ENCODE measurements at places on chromosomes 4 and X.

DNA sequence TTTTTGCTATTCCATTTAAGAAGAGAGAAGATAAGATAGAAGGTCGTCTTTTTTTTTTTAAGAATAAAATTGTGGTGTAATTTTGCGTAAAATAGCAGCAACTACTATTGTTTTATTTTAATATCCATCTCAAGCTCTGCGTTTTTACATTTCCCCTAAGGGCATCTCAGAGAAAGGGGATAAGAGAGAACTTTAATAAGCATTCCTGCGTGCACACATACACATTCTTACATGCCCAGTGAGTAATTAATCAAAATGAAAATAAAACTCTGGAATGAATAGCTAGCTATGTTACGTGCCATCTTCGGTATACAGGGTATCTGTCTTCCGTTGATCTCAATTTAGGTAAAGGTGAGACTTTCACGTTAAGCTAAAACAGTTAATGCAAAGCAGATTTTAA is 200.3 kb upstream of the TENM3 start:
- no peak for DNase-seq

DNA sequence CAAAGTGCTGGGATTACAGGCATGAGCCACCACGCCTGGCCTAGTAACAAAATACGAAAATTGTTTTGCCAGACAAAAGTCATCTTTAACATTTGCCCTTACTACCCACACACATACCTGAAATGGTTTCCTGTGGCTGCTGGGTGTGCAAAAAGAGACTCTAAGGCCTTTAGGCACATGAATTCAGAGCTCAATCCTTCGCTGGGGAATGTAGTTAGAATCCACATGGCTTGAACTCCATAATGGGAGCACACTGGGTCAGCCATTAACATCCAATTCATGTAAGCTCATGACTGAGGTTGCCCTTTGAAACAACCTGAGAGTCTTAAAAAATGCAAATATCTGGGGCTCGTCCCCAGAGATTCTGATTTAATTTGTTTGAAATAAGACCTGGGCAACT is 87.8 kb downstream of the HPGD start:
- no peak for DNase-seq

- no peak for DNase-seq
Measured at GRCh38 chrX:42615161-42615563, 162.8 kb downstream of the PPP1R2C start.

- no peak for DNase-seq
Measured at GRCh38 chrX:9835585-9836210, 49.5 kb downstream of the SHROOM2 start.

- no peak for DNase-seq
Measured at GRCh38 chr4:73713650-73714049, 26.7 kb upstream of the CXCL8 start.

DNA sequence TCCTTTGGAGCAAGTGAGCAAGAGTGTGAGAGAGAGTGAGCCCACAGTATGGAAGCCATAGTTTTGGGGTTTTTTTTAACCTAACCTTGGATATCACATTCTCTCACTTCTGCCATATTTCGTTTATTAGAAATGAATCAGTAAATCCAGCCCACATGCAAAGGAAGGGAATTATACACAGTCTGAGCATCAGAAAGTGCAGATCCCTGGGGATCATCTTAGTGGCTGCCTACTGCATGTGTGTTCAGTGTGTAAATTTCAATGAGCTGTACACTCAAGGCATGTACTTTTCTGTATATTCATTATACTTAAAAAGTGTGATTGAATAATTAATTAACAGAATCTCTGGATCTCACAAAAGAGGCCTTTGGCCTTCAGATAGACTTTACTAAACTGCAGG is 133.8 kb upstream of the PRPS2 start:
- no peak for DNase-seq

GRCh38 chrX:37825215-37825842 is 22.0 kb downstream of the DYNLT3 start:
- peak; percentile 13 for DNase-seq

DNA sequence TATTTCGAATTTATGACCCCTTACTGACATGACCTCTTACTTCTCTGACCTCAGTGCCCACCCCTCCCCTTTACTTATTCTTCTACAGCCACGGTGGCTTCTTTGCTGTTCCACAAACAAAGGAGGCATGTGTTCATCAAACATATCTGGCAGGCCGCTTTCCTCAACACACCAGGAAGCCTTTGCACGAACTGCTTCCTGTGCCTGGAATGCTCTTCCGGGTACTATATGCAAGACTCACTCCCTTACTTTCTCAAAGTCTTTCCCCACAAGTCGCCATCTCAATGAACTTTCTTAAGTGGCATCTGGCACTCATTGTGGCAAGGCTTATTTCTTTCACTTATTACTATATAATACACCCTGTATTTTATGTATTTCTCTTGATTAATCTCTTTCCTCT is 351.5 kb upstream of the DDX53 start:
- no peak for DNase-seq

DNA sequence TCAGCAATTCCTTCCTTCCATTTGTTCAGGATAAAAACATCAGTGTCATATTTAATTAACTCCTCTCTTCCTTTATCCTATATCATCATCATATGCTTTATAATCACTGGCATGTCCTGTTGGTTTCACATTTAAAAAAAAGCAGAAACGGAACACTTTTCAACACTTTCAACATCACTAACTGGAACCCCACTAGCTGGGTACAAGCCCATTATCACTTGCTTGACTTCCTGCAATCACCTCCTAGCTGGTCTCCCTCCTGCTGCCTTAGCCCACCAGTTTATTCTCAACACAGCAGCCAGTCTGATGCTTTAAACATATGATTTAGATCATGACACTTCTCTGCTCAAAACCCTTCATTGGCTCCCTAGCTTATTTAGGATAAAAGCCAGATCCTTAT is 116.4 kb upstream of the LSM6 start:
- DNase-seq: no peak

- no peak for DNase-seq
Measured at GRCh38 chr4:98181809-98182208, 38.5 kb upstream of the STPG2 start.

DNA sequence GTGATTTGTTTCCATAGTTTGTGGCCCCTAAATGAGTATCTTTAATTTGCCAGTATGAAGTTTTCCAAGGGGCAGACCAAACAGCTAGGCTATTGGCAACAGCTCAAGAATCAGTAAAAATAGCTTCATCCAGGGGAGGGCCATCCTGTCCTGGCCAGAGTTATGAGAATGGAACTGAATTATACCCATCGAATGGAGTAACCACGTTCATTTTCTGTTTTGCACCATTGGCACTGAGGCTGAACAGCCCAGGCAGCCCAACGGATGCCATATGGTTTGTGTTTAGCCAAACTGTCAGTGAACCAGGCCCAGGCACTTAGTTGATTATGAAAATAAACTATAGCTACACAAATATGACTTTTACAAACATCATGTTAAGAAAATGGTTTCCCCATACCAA is 17.7 kb upstream of the ASB5 start:
- no peak for DNase-seq

- no peak for DNase-seq
Measured at GRCh38 chr4:78684325-78685079, 91.6 kb upstream of the BMP2K start.

DNA sequence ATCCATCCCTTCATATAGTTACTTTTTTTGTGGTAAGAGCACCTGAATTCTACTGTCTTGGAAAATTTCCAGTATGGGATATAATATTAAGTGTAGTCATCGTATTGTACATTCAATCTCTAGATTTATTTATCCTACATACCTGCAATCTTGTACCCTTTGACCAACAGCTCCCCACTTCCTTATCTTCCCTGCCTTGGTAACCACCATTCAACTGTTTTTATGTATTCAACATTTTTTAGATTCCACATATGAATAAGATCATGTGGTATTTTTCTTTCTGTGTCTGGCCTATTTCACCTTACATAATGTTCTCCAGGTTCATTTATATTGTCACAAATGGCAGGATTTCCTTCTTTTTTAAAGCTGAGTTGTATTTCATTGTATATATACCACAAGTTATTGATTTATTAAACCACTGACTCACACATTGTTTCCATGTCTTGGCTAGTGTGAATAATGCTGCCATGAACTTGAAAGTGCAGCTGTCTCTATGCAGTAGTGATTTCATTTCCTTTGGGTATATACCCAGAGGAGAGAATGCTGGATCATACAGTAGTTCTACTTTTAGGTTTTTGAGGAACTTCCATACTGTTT is 572.5 kb downstream of the MAGEB5 start:
- DNase-seq: no peak

GRCh38 chrX:88865634-88866033 is 118.6 kb downstream of the CPXCR1 start:
- DNase-seq: no peak

- DNase-seq: no peak
Measured at GRCh38 chr4:111814961-111815360, 330.3 kb upstream of the FAM241A start.

DNA sequence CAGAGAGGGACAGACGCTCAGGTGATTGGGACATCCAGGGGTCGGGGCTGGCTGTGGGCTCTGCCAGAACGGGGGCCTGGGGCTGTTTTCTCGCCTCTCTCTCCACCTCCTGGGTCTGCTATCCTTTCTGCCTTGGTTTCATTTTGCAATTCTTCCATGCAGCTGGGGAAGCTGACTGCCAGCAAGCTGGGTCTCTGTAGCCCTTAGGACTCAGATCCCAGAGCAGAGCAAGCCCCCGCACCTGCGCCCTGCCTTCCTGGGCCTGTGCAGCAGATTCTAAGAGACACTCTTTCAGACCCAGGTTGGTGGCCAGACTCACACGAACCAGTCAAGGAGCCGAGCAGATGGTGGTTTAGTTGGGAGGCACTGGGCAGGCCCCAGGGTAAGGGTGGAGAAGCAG is 59.1 kb upstream of the GRPEL1 start:
- DNase-seq: no peak

DNA sequence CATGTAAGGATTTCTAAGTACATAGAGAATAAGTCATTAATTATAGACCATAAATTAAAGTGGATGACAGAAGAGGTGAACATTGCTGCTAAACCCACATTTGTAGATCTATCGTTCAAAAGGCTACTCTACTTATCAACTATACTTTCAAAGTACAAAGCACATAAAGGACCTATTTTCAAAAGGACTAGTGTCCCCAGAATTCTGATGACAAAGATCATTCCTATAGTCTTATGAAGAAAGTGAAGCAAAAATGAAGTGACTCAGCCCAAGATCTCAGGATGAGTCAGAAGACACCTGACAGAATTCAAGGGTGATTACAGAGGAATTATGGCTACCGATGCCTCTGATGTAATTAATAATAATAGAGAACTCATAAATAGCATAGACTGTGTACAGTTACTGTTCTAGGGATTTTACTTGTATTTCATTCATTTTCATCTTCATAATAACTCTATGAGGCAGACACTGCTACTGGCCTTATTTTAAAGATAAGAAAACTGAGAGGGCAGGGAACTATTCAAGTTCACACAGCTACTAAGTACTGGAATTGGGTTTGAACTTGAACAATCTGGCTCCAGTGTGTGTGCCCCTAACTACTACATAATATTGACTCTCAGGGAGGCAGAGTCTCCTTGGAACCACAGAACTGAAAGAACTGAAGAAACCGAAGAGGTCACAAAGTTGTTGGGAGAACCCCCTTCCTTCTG is 17.1 kb downstream of the USP46 start:
- DNase-seq: no peak

DNA sequence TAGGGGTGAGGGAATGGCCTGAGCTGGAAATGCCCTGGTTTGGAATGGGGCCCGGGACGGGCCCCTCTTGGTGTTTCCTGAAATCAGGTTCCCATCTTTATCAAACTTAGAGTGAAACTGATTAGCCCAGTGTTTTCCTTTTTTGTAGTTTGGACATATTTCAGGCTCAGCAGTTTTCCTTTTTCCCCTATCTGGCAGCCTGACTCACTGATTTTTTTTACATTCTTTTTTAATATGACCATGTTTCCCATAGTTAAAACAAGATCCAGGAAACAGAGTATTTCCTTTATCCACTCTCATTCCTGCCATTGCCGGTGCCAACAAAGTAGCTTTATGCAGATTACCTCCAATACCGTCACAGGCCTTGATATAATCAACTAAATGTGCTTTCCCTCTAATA is 20.5 kb upstream of the C4orf17 start:
- DNase-seq: no peak

DNA sequence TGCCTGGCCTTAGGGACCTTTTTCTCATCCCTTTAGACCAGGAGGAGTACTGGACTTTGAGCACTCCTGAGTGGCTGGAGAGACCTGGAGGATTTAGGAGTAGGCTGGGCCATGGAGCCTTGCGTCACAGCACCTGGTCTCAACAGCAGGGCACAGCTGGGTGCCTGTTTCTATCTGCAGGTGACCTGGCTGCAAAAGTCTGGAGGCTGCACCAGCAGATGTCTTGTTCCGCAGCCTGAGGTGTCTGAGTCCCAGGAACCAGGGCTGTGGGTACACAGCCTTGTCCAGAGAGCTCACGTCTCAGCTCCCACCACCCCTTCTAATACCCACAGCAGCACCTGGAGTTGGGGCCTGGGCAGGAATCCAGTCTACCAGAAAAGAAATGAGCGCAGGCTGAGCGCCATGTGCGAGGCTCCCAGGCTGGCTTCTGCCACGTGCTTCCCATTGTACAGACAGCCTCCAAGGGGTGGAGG is 5.0 kb upstream of the NSD2 start:
- DNase-seq: no peak

- DNase-seq: no peak
Measured at GRCh38 chr4:153465615-153466080, 512 bp upstream of the TMEM131L start.

- DNase-seq: no peak
Measured at GRCh38 chrX:105765691-105766090, 56.6 kb upstream of the NRK start.

DNA sequence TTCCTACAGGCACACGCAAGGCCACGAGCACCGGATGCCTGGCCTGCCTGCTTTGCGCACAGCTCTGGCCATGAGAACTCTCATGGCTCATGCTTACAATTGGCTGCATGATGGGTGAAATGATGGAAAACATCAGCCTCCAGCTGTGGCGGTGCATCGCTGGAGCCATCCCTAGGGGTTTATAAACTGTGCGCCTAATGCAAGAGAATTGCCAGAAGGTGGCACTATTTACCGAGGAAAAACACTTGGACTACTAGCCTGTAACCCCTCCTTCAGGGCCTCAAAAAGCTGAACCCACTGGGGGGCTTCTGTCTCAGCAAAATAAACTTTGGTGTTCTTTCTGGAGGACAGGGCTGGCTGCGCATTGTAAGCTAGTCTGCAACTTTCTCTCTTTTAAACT is 51.9 kb downstream of the PHKA2 start:
- no peak for DNase-seq

GRCh38 chr4:139973015-139973414 is 181.0 kb downstream of the MAML3 start:
- DNase-seq: no peak

- no peak for DNase-seq
Measured at GRCh38 chr4:117623326-117623725, 411.0 kb upstream of the NDST3 start.

DNA sequence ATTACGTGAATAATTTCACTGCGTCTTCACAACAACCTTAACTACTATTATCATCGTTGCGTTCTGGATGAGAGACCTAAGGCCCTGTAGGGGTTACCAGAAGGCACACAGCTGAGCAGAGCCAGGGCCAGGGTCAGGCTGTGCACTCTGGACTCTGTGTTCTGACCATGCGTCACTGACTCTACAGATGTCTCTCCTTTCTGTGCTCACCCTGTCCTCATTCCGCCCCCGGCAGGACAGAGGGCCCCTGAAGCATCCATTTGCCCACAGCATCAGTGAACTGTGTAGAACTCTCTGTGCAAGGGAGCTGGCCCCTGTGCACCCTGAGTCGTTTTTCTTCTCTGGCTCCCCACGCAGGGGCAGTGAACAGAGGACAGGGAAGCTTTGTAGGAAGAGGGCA is 21.3 kb downstream of the GPKOW start:
- DNase-seq: no peak

Data from stimulated activated CD8-positive, alpha-beta memory T cell treated with anti-CD3 and anti-CD28 coated beads, Interleukin-7, amount 100 ng/mL, for 1 hour (primary cell).